BE2C (cell line): ENCODE measurements at places on chromosomes 2 and 18.

GRCh38 chr2:80258793-80259192 lies 45.8 kb downstream of the LRRTM1 start:
- DNase-seq: no peak

DNA sequence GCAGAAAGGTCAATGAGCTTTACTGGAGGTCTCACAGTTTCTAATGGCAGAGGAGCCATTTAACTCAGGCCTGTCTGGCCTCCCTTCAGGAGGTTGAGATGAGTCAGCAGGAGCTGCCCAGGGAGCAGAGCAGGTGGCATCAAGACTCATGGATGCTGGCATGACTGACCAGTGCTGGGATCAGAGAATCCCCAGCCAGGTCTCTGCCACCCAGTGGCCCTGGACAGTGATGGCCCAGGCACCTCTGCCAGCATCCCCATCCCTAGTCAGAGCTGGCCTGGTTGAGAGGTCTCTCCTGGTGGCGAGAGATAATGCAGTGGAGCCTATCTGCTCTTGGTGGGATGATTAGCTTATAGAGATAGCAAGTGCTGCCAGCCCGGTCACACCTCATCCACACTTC lies 43.1 kb downstream of the GYPC start:
- no peak for DNase-seq

- DNase-seq: no peak
These were observed 127.6 kb downstream of the PIK3C3 start for GRCh38 chr18:42082415-42083234.

DNA sequence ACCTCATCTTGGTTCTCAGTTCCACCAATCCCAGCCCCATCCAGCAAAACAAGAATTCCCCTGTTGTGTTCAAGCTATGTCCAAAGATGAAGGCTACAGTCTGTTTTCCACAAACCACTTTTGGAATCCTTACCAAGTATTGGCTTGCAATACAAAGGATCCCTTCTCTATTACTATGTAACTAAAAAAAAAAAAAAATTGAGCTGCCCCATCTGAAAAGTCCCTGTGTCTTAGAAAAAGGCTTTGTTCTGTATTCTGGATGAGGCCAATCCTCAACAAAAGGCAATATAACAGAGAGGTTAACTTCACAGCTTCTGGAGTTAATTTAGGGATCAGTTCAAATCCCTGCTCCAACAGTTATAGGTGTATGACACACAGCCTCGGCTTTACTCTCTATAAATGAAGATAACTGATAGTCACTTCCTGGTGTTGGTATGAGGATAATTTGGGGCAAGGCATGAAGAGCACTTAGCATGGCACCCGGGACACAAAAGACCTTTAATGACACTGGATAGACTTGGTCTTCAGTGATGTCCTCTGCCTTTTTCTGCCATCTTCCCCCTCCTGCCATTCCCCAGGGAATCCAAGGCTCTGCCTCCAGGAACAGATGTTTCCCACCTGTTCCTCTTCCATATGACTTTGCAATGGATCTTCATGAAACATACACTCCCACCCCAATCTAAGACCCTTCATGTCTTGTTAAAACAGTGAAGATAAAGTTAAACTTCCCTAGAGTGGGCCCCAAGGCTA lies 61.2 kb upstream of the ATL2 start:
- no peak for DNase-seq

DNA sequence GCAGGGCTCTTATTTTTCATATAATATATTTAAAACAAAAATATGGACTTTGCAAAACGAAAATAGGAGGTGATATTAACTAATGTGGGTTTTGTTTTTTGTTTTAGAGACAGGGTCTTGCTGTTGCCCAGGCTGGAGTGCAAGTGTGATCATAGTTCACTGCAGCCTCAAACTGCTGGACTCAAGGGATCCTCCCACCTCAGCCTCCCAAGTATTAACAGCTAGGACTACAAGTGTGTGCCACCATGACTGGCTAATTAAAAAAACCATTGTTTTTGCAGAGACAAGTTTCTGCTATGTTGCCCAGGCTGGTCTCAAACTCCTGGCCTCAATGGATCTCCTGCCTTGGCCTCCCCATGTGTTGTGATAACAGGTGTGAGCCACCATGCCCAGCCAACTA lies 70.4 kb upstream of the FZD5 start:
- no peak for DNase-seq

DNA sequence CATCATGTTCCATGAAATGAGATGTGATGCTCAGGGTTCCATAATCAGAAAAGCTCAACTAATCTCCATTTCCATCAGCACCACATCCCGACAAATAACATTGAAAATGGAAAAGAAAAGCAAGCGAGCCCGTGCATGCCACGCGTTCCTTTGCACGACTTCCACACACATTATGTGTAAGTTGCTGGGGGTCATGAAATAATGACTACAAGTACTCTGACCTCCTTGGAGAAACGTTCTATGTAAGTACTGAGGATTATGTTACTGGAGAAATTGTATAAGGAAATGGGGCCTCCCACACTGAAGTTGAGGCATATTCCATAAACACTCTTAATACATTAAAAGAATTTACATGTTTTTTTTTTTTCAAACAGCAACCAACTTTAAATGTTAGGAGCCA lies 38.3 kb downstream of the CCBE1 start:
- DNase-seq: no peak

GRCh38 chr2:10977003-10977402 lies 65.3 kb downstream of the KCNF1 start:
- DNase-seq: peak; percentile 54

DNA sequence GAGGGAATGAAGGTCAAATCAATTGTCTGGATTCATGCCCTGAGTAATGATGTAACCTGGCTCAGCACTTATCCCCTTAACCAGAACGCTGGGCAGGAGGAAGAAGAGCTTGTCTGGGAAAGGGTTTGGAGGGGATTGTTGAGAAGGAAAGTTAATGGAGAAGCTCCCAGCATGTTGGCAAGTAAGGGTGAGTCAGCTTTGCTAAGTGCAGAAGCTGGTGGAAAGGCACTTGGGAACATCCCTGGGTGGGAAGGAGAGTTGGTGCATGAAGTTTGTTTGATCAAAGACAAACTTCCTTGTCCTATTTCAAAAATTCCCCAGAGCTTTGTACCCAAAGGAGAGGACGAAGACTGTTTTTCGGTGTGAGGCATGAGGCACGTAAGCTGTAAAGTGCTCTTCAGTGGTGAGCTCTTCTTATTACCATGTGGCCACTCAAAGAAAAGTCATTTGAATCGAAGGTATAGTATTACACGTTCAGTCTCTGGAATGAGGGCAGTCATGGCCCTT lies 17.6 kb upstream of the DAW1 start:
- DNase-seq: no peak

GRCh38 chr18:67672155-67672554 lies 155.6 kb upstream of the DSEL start:
- no peak for DNase-seq

DNA sequence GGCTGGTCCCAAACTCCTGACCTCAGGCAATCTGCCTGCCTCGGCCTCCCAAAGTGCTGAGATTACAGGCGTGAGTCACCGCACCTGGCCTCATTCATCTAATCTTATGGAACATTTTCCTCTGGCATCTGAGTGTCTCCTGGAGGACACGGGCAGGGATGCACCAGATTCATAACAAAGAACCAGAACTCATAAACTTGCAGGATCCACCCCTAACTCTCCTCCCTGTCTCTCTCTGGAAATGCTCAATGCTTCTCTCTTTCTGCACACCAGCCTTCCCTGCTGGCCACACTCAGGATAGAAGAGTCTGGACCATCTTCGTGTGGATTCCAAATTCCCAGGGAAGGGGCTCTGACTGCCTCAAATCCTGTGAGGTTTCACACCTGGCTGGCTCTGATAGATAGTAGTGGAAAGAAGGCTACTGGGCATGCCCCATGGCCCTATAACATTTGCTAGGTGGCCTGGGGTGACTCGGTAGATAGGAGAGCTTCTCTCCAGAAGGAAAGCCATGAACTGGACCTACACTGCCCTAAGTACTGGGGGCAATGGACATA lies 483.2 kb upstream of the GYPC start:
- no peak for DNase-seq

DNA sequence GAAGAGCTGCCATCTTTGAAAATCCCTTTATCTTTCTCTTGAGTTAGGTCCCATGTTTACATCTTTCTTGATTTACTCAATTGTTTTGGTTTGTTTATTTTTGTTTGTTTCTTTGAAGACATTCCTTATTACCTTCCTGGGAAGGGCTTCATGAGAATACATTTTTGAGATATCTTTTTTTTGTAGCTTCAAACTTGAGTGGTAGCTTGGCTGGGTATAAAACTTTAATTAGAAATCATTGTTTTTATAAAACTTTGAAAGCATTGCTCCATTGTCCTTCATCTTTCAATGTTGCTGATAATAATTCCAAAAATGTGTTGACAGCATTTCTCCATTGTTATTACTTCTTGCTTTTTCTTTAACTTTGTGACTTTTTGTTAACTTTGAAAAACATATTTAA lies 145.9 kb upstream of the RBMS1 start:
- no peak for DNase-seq

GRCh38 chr2:67463810-67464209 lies 66.7 kb downstream of the ETAA1 start:
- DNase-seq: peak; percentile 47

GRCh38 chr2:157264099-157264498 lies 6.6 kb downstream of the GALNT5 start:
- DNase-seq: no peak

GRCh38 chr18:9944805-9945204 lies 31.0 kb downstream of the VAPA start:
- no peak for DNase-seq

DNA sequence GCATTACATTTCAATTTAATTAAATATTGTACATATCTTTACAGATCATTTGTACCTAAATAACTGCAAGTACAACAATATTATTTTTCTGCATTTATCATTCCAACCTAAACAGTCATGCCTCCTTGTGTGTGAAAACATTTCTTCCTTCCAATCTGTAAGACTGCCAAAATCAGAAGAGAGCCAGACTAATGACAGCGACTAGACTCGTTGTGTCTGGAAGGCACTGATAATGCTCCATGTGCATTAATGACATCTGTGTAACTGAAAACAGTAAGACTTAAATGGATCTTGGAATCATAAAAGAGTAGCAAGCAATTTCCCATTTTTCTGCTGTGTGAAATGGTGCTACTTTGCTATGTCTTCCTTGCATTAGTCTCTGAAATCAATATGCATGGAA lies 278.0 kb upstream of the DSEL start:
- no peak for DNase-seq

DNA sequence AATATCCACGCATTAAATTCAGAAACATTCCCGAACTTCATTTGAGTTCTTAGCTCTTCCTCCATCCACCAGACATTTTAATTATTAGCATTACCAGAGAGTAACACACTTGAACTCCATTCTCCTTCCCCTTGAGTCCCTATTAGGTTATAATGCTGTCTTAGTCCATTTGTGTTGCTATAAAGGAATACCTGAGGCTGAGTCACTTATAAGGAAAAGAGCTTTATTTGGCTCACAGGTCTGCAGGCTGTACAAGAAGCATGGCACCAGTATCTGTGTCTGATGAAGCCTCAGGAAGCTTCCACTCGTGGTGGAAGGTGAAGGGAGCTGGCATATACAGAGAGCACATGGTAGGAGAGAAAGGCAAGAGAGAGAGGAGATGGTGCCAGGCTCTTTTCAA lies 25.4 kb downstream of the TBC1D8 start:
- DNase-seq: no peak

GRCh38 chr2:150575861-150576260 lies 88.4 kb upstream of the RND3 start:
- DNase-seq: no peak

DNA sequence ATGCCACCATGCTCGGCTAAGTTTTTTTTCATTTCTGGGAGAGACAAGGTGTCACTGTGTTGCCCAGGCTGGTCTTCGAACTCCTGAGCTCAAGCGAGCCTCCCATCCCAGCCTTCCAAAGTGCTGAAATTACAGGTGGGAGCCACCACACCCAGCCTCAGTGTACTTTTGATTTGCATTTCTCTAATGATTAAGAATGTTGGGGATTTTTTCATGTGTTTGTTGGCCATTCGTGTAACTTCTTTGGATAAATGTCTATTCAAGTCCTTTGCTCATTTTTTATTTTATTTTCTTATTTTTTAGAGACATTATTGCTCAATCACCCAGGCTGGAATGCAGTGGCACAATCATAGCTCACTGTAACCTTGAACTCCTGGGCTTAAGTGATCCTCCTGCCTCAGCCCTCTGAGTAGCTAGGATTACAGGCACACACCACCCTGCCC lies 73.1 kb downstream of the TMEM185B start:
- DNase-seq: no peak

DNA sequence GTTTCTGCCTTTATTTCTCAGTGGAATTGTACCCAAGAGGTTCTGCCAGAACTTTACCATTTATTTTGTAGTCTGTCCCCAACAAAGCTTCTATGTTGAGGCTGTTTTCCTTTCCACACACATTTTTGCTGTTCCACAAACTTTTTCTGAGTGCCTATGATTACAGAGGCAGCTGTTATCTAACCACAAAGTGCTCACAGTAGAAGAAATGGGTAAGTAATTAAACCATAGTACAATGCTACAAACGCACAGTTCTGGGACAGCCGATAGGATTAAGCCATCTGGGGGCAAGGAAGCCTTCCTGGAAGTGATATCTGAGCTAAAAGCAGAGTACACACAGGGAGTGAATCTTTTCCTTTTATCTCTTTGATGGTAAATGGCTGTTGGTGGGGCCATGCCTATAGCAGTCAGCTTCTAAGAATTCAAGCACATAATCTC lies 3.9 kb upstream of the MGAT4A start:
- no peak for DNase-seq

- DNase-seq: no peak
These were observed 280.2 kb downstream of the SRBD1 start for GRCh38 chr2:45330637-45331409.

GRCh38 chr2:174059178-174059883 lies 94.2 kb upstream of the SP3 start:
- DNase-seq: no peak

DNA sequence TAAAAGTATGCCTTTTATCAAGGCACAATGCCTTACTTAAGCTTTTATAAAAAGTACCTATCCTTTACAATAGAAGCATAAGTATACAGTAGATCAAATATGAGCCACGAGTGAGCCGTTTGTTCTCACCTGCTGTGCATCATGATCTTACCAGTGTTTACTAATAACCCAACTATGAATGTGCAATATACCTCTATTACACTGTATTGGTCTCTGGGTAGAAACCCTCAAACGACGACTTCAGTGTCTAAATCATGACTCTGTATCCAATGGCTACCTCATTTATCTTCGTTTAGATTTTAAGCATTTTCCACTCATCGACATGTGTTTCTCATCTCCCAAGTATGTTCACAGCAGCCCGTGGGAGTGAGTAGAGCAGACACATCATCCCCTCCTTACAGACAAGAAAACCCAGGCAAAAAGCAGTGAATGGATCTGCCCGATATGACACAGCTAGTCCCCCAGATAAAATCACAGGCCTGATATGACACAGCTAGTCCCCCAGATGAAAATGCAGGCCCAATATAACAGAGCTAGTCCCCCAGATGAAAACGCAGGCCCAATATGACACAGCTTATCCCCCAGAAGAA lies 279.8 kb downstream of the TNS1 start:
- no peak for DNase-seq
